KG1 (cell line): ENCODE measurements at places on chromosomes 16 and 17.

GRCh38 chr16:4689864-4690704, 3.3 kb upstream of the NUDT16L1 start:
- DNase-seq: no peak

- DNase-seq: no peak
Measured at GRCh38 chr16:57946181-57946801, 24.6 kb downstream of the CNGB1 start.

- DNase-seq: no peak
Measured at GRCh38 chr17:70752966-70753467, 583.7 kb downstream of the KCNJ2 start.

DNA sequence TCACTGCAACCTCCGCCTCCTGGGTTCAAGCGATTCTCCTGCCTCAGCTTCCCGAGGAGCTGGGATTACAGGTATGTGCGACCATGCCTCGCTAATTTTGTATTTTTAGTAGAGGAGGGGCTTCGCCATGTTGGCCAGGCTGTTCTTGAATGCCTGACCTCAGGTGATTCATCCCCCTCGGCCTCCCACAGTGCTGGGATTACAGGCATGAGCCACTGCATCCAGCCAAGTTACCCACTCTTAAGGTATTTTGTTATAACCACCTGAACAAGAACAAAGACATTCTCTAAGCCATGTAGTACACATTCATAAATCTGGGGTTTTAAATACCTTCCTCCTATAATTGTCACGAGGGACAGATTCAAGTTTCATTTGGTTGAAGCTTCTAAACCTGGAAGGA, 12.3 kb upstream of the TMEM170A start:
- no peak for DNase-seq

- no peak for DNase-seq
Measured at GRCh38 chr16:89484923-89485679, 5.3 kb downstream of the ANKRD11 start.
